NCI-H1105 (cell line): ENCODE measurements at places on chromosomes 6 and 20.
A peak's percentile ranks its signal among the peaks of the same experiment; 100 is the strongest.

- DNase-seq: no peak
Measured at GRCh38 chr6:38056361-38056760, 236.8 kb downstream of the ZFAND3 start.

DNA sequence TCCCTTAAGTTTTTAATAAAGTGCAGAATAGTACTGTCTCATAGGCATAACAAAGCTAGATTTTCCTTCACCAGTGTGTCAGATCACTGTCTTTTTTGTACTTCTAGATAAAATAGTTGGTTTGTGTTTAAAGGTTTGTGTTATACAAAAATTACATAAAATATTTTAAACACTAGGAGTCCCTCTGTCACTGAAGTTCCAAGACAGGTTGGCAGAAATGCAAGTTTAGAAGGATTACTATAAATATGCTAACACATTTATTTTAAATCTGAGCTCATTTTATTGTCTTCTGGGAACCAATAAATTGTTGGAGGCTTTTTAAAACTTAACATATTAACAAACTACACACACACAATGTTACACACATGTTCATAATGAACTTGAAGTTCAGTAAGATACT is 30.8 kb upstream of the RUNX2 start:
- DNase-seq: no peak

- DNase-seq: no peak
Measured at GRCh38 chr20:4574356-4574690, 147.4 kb upstream of the PRND start.

DNA sequence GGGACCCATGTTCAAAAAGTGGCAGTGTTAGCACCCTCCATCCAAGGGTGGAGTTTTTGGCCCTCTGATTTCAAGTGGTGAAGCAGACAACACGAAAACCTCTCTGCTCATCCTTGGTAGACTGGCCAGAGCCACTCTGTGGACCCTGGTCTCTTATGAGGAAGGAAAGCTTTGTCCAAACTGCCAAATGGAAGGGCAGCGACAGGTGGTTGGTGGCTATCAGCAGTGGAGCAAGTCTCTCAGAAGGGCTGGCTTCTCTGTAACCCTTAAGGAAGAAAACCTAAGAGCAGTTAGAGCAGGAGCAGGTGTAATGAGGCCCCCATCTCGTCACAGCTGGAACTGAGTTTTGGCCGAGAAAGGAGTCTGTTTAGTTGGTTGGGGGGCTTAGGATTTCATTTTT is 155.8 kb downstream of the SLC16A10 start:
- no peak for DNase-seq

DNA sequence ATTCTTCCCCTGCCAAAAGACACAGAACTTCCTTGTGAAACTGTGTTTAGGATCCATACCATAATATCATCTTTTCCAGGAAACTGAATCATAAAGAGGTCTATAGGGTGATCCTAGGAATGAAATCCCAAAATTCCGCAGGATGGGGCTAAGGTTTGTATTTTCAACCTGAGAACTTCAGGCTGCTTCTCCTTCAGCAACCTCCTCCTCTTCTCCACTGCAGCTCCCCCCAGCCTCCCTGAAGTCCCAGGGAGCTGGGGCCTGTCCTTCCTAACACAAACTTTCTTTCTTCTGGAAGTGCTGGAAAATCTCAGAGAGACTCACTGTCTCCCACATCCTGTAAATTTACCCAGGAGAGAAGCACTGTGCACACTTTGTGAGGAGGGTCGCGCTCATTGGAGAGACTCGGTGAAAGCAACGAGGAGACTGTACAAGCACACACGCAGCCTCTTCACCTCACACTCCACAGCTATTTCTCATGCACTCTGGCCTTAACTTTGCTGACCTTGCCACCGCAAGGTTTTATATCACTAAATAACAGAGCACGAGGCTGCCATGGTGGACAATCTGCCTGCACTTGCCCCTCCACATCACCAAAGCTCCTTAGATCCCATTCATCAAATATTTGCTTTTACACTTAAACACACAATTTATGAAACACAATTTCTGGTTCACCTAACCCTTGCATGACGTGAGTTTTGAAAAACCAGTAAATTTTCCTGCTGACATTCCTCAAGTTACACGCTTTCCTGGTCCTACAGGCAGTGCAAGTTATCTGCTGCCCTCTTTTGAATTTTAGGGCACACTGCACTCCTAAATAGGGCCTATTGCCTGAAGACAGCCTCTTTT is 14.3 kb downstream of the ID4 start:
- peak; percentile 81 for DNase-seq

DNA sequence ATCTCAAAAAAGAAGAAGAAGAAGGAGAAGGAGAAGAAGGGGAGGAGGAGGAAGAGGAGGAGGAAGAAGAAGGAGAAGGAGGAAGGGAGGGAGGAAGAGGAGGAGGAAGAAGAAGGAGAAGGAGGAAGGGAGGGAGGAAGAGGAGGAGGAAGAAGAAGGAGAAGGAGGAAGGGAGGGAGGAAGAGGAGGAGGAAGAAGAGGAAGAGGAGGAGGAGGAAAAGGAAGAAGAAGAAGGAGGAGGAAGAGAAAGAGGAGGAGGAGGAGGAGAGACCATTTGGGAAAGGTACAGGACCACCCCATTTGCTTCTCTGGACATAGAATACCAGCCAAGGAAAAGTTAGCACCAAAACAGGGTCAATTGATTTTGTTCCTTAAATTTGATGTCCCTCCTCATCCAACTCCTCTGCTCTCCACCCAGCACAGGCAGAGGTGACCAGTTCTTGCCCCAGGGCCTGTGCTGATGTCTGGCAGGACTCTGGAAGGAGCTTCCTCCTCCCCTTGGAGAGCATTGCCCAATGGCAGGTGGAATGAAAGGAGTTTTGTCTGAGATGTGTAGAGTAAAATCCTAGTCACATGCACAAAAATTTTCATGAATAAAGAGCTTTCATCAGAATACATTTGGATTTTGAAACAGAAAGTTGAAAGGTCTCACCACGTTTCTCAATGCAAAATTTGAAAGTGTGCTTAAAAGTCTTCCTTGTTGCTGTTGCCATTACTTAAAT is 182.9 kb downstream of the LY86 start:
- DNase-seq: no peak

GRCh38 chr6:89977808-89978748 is 83.8 kb downstream of the GJA10 start:
- DNase-seq: peak; percentile 82

GRCh38 chr20:36523341-36523740 is 18.0 kb upstream of the MYL9 start:
- no peak for DNase-seq

DNA sequence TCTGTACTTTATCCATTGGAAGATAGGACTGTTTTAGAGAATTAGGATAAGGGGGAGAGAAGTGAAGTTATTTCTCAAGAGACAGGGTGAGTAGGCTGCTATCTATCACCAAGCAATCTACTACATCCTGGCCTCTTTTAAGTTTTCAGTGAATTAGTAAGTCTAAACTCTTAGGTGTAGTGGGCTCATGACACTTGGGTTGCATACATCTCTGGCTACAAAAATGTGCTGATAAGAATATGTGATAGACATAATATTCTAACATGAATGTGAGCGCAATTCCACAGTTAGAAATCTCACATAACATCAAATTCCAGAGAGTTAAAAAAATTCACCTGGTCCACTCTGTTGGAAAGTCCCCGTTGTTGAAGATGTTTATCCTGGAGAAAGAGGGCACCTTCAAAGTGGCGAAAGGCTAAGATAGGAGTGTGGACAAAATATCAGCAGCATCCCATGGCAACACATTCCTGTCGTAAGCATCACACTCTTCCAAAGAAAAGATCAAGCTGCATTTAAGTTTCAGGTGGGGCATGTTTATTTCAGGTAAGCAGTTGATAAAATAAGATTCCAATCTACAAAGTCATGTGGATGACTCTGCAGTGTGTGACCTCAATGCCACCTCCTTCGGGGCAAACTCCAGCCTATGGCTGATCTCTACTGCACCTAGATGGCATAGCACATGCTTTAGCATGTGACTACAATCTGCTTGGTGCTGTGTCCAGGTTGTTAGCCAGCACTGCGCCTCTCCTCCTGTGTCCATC is 111.7 kb upstream of the NEDD9 start:
- no peak for DNase-seq

DNA sequence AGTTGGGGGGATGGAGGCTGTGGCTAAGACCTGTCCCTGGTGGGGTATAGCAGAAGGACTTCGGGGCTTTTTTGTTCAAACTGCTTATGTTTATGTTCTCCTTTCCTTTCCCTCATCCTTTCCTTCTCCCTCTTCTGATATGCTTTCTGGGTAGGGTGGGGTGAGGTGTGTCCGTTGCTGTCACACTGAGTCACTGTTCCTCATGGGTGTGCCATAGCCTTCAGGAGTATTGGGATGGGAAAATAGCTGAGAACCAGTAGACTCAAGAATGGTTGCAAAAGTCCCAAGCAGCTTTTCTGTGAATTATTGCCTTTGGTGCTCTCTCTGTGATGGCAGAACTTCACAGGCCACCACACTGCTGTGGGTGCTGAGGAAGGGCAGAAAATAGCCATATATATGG is 39.6 kb downstream of the TPD52L1 start:
- DNase-seq: no peak

- DNase-seq: no peak
Measured at GRCh38 chr6:119022796-119023195, 55.7 kb downstream of the FAM184A start.

GRCh38 chr20:2162823-2163166 is 61.2 kb downstream of the STK35 start:
- DNase-seq: no peak
